CD8-positive, alpha-beta T cell (primary cell): ENCODE measurements at places on chromosomes 1 and 21.

DNA sequence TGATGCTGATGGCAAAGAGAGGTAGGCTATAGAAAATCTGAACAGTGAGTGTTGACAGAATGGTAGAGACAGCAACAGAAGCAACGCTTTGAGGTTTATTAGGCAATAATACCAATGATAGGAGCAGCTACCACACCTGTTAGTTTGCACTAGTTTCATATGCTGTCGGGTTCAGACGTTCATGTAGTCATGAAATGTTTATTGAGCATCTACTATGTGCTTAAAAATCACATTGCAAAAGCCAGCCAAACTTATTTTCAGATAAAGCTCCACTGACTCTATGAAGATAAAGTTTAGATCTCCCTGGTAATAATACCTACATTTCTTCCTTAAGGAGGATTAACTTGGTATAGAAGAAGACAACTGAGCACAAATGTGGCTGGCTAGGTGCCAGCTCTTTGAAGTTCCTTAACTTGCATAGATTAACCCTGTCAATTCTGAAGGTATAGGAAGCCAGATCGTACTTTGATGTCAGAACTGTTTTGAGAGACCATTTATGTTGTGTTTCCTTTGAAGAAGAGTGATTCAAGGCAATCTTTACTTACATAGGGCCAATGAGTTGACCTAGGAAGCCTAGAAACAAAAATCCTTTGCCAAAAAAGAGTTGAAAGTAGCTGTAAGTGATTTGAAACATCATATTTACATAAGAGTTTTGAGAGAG, 71.5 kb downstream of the DISP1 start:
- DNase-seq: no peak

GRCh38 chr1:76292418-76293184, 218.1 kb downstream of the ST6GALNAC3 start:
- DNase-seq: no peak

DNA sequence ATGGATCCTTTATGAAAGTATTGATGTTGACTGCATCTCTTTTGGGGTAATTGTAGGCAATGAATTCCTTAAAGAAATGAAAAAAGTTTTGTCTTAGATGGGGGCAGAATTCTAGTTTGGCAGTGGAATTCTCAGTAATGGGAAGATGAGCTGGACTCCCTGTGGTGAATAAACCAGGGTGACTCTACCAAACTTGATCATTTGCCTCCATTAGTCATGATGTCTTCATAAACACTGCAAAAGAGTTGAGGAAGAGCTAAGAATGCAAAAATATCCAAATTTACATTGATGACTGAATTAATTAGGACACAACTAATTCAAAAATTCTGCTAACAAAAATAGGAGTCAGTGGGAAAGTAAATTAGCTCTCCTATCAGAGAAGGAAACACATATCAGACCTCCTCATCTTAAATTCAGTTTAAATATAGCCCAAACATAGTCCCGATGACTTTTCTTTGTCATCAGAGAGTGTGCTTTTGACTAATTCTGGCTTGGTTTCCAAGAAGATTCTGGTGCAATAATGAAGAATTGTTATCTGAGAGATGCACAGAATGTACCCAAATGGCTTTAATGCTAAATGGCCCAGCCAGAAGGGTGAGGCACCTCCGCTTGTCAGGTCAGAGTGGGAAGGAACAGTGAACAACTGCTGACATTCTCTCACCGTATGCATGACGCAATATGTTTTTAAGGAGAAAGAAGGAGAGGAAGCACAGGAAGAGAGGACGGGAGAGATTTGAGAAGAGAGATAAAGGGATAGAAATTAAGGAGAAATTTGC, 525.1 kb downstream of the LMO4 start:
- no peak for DNase-seq

GRCh38 chr1:234489007-234489697, 10.2 kb upstream of the TARBP1 start:
- DNase-seq: no peak

DNA sequence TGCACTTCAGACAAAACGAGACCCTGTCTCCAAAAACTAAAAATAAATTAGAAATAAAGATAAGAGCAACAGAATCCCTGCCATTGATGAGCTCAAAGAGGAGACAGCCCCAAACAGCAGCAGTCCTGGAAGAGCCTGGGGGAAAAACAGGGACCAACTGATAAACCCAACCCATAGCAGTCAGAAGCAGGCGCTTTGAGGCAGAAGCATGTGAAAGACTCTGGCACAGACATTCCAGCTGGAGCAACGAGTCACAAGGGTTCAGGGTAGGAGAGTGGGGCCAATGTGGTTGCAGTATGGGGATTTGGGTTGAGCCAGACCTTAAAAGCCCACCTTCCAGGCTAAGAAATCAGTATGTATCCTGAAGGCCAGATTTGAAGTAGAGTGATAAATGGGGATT, 78.5 kb downstream of the MPZL1 start:
- DNase-seq: no peak

GRCh38 chr1:221823561-221823960, 81.7 kb upstream of the DUSP10 start:
- DNase-seq: no peak

DNA sequence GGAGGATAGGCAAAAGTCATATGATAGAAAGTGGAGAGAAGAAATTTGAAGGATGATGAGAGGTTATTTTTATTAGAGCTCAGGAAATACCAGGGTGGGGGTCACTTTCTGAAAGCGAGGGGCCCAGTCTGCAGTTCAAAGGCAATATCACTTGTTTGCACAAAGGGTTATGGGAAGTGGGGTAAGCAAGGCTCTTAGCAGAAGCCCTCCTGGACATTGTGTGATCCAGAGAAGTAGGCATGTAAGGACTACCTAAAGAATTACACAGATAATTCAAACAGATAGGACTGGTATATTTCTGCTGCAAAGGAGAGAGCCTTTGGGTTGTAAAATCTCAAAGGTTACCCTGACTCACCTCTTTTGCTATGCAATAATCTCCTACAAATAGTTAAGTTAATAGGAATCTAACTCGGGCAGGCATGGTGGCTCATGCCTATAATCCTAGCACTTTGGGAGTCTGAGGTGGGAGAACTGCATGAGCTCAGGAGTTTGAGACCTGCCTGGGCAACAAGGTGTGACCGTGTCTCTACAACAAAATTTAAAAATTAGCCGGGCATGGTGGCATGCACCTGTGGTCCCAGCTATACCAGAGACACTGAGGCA, 25.2 kb upstream of the PRRC2C start:
- DNase-seq: no peak

GRCh38 chr21:25307489-25307888, 299.8 kb downstream of the MRPL39 start:
- DNase-seq: no peak

DNA sequence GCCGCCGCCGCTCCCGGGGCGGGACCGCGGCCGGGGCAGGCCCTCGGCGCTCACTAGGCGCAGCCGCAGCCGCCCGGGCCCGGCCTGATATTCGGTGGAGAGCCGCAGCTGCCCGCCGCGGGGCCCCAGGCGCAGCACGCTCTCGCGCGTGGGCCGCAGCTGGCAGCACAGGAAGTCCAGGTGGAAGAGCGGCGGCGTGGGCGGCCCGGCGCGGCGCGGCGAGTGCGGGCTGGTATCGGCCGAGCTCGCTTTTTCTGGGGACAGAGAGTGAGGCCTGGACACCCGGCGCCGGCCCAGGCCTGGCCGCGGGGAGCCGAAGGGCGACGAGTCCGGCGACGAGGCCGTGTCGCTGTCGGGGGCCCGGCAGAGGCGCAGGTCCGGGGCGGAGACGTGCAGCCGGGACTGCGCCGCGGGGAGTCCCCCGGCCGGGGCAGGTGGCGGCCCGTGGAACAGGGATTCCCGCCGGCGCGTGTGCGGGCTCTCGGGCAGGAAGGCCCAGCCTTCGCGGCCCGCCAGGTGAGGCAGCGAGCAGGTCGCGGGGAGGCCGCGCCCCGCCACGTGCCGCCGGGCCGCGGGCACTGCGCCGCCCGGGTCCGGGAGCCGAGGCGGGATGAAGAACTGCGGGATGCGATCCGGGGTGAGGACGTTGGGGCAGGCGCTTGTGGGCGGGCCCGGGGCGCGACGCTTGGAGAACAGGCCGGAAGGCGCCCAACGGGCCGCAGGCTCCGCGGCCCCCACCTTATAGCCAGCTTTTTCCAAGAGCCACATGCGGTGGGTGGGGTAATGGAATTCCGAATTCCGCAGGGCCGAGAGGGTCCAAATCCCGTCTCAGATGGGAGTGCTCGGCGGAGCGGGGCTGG, 1.2 kb downstream of the C2CD4D start:
- DNase-seq: peak; percentile 71

DNA sequence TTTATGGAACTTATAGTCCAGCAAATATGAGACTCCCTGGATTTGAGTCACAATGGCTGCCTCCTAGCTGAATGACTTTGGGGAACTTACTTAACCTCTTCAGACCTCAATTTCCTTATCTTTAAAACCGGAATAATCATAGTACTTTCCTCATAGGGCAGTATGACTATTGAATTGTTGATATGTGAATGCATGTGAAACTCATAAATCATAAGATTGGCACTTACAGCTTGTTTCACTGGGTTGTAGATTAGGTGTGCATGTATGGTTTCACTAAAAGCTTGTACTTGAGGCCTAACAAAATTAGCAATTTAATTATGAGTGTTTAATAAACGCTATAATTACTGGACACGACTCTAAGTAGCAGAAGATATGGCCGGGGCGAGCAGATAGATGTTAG, 72.5 kb downstream of the ST6GALNAC5 start:
- DNase-seq: no peak

DNA sequence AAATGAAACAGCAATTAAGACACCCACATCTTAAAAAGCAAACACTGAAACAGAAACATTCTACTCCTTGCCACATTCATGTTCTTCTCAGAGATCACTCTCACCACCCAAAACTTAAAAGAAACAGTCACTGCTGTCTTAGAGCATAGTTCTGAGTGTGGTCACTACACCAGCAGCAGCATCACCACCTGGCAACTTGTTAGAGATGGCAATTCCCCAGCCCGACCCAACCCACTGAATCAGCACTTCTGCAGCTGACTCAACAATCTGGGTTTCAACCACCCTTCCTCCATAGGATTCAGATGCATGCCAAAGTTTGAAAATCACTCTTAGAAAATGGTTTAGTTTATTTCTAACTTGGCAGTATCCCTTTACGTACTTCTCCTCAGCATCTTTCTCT, 126.1 kb downstream of the CDC42BPA start:
- DNase-seq: no peak

- DNase-seq: no peak
Measured at GRCh38 chr1:115811140-115811828, 29.6 kb downstream of the NHLH2 start.

- DNase-seq: no peak
Measured at GRCh38 chr21:45297869-45298268, 10.2 kb upstream of the POFUT2 start.

GRCh38 chr1:184113251-184113650, 61.7 kb downstream of the TSEN15 start:
- DNase-seq: no peak

DNA sequence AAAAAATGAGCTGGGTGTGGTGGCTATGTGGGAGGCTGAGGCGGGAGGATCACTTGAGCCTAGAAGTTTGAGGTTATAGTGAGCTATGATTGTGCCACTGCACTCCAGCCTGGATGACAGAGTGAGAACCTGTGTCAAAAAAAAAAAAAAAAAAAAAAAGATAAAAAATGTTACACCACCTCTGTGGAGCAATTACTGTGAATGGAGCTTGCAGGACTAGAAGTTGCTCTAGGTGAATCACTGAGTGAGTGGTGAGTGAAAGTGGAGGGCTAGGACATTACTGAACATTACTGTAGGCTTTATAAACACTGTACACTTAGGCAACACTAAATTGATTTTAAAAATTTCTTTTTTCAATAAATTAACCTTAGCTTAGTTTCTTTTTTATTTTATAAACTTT, 21.9 kb downstream of the TLCD4 start:
- no peak for DNase-seq

GRCh38 chr1:176222196-176222595, 15.1 kb upstream of the COP1 start:
- DNase-seq: no peak

GRCh38 chr1:155113450-155113980, 14.2 kb upstream of the EFNA1 start:
- DNase-seq: no peak

DNA sequence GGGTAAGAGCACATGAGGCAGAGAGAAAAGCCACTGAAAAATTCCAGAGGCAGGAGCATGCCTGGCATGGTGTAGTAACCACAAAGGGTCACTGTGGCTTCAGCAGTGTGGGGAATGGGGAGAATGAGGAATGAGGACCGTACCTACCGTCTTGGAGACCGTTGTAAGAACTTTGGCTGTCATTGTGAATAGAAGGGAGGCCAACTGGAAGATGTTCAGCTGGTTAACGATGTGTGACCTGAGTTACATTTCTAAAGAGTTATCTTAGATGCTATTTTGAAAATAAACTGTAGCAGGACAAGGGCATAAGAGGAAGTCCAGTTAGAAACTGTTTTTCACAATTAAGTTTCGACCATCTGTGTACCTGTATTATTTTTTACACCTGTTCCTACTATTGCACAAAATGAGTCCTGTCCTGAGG, 365.5 kb upstream of the SGIP1 start:
- DNase-seq: no peak

DNA sequence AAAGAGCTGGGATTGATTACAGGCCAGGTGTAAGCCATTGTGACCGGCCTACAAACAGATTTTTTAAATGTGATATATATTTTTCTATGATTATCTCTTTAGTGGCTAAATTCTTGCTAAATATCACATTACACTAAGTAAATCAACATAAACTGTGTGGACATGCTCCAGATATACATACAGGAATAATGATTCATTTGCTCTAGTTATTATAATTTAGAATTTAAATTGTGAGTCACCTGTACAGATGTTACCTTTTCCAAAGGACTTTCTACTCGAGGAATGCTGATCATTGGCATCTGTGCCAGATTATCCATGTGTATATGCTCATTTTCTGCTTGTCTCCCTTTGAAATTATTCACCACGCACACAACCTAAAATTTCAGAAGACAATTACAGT, 90.1 kb downstream of the PLPPR5 start:
- DNase-seq: no peak

GRCh38 chr1:6922096-6922931, 137.1 kb downstream of the CAMTA1 start:
- no peak for DNase-seq

DNA sequence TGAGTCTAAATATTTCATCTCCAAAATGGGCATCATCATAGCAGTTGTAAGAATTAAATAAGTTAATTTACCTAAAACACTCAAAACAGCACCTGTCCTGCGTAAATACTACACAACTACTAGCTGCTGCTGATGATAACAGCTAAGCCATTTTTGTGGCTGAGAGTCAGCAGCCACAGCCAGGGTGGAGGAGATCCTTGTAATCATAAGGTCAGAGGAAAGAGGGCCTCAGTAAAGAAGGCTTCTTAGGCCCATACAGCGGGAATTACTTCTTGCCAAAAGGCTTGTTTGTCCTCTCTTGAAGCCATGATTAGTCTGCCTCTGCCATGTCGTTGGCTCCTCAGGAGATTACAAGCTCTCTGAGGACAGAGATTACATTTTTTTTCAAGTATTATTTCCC, 245.0 kb downstream of the FGGY start:
- DNase-seq: no peak
